ENCODE measurements at places on chromosomes 16 and 17.

DNA sequence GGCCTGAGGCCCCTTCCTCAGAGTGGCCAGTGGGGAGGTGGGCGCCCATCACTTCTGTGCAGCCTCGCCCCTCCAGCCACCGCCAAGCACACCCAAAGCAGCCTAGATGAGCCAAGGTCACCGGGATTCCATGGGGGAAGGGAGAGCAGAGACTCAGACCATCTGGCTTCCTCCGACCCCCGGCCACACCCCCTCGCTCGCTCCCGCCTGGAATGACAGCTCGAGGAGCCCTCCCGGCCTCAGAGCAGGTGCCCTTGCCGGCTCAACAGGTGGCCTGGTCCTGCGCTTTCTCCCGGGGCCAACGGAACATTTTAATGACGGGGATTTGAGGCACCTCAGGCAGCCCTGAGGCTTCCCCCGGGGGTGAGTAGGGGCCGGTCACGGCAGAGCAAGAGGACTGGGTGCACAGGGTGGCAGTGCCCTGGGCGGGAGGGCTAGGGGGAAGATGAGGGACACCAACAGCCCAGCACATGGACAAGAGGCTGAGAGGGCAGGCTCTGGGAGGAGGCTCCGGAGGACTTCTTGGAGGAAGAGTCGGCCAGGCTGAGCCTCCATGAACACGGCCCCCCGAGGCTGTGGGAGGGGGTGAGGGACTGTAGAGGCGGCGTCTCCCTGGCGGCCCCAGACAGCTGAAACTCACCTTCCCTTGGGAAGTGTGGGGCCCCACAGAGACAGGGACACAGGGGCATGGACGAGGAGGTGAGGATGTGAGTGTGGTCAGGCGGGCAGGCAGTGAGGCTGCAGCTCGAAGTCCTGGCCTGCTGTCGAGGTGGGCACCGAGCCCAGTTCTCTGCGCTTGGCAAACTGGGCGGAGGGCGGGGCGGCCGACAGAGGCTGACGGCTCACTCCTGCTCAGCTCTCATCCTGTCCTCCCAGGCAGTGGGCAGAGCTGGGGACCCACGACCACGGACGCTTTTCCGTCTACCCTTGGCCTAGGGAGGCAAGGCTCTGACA lies 12.5 kb upstream of the C1QTNF8 start:
- no peak for DNase-seq

DNA sequence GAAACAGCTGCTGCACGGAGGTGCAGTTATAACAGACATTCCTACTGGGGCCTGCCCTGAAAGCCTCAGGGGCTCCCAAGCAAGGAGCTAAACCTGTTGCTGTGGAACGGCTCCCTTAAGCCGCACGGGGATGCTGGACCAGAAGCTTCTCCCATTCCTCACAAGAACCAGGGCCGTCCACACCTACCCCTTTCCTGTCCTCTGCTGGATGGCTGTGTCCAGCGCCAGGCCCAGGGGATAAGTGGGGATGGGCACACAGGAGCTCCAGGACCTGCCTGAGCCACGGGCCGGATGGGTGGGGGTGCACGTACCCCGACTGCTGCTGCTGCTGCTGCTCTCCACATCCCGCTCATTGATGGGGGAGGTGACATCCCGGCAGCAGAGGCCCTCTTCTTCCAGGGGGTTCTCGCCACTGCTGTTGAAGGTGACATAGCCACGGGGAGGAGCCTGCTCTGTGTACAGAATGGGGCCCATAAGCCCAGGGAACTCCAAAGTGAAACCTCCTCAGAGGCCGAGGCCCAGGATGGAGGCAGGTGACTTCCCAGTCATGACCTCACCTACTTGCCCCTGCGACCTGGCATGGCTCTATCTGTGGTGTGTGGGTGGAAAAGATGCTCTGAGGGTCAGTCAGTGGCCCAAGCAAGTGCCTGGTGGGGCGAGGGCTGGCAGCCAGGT lies 8.6 kb downstream of the NUDT16L1 start:
- DNase-seq, result no peak

DNA sequence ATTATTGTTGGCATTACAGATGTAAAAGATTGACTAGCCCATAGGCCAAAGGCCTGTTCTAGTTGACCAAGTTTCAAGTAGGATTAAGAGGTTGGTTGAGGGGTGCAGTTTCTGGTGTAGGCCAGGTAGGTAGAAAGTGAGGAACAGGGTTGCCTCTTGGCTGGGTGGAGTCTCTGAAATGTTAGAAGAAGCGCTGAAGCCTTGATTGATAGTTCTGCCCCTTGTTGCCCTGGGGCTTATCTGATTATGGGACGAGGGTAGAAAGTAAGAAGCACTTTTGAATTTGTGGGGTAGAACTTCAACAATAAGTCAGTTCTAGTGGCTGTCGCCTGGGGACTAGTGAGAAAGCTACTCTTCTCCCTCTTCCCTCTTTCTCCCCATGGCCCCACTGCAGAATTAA lies 6.2 kb downstream of the BCL6B start:
- no peak for DNase-seq

DNA sequence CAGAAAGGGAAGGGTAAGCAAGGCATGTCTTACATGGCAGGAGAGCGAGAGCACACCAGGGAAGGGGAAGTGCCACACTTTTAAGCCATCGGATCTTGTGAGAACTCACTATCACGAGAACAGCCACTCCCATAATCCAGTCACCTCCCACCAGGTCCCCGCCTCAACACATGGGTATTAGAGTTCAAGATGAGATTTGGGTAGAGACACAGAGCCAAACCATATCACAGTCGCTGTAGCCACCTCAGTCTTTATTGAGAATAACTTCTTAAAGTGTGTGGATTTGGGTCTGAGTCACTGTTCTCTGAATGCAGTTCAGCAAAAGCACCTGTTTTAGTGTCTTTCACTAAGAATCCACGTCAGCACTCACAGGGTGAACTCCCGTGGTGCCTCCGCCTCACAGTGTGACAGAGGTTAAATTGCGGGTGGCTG lies 195.2 kb upstream of the CHMP6 start:
- no peak for DNase-seq

DNA sequence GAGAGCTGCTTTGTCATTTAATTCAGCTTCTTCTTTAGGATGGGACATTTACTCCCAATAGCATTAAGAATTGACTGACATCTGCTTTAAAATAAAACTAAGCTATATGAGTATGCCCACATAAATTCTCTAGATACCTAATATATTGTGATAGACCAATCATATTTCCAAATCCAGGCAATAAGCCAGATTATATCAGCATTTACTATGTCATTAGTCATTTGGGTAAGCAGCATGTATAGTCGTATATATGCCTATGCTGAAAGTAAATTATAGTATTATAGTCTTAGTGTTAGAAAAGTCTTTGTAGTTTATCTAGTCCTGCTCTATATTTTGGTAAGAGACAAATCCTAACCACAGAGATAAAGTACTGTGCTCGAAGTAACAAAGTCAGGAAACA lies 958.1 kb downstream of the KCNJ2 start:
- DNase-seq, result no peak

DNA sequence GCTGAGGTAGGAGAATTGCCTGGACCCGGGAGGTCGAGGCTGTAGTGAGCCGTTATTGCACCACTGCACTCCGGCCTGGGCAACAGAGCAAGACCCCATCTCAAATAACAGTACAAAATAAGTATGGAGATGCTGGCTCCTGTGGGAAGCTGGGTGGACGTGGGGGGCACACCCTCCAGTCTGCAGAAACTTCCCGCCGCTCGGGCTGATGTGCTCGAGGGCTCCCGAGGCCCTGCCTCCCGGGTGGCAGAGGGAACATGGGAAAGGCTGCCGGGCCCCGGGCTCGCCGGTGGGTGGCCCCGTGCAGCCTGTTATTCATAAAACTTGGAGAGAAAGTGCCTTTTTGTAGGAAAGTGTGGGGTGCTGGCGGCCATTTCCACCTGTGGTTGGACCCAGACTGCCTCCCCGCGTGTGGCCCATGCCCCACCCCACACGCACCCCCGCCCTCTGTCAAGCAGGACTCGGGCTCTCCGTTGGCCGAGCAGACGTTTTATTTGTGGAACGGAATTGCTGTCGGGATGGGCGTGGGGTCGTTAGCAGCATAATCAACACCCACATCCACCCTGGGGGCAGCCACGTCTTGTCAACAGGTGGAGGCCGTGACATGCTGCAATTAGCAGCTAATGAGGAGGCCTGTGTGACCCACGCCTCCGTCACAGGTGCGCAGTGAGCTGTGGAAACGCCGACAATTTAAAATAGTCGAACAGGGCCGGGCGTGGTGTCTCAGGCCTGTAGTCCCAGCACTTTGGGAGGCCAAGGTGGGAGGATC lies 7.4 kb upstream of the CIAO3 start:
- DNase-seq, result no peak

GRCh38 chr16:3175157-3176093 lies 12.6 kb upstream of the OR1F1 start:
- DNase-seq, result no peak

DNA sequence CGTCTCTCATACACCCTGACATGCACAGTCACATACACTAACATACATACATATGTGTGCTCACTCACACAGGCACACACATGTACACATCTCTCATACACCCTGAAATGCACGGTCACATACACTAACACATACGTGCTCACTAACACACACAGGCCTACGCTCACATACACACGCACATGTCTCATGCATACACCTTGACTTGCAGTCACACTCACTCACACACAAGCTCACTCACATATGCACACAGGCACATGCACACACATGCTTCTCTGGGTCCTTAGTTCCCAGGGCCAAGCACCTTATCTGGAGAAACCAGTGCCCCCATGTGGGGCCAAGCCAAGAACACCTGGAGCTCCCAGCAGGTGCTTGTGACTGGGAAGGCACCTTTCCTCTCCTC lies 240.3 kb downstream of the RBFOX3 start:
- no peak for DNase-seq
